ENCODE measurements at places on chromosomes 5 and 9.

GRCh38 chr5:92554447-92555085 lies 1026.5 kb downstream of the NR2F1-AS1 start:
- H3K4me1 ChIP-seq: peaks cover 2% of the 10 kb centered on the region
- no peaks in the 10 kb centered on the region for H3K36me3 ChIP-seq
- H3K27ac ChIP-seq: no peak overlapping the region
- no peak for DNase-seq
- no peaks in the 10 kb centered on the region for H3K27me3 ChIP-seq
- H3K4me3 ChIP-seq: no peak overlapping the region

DNA sequence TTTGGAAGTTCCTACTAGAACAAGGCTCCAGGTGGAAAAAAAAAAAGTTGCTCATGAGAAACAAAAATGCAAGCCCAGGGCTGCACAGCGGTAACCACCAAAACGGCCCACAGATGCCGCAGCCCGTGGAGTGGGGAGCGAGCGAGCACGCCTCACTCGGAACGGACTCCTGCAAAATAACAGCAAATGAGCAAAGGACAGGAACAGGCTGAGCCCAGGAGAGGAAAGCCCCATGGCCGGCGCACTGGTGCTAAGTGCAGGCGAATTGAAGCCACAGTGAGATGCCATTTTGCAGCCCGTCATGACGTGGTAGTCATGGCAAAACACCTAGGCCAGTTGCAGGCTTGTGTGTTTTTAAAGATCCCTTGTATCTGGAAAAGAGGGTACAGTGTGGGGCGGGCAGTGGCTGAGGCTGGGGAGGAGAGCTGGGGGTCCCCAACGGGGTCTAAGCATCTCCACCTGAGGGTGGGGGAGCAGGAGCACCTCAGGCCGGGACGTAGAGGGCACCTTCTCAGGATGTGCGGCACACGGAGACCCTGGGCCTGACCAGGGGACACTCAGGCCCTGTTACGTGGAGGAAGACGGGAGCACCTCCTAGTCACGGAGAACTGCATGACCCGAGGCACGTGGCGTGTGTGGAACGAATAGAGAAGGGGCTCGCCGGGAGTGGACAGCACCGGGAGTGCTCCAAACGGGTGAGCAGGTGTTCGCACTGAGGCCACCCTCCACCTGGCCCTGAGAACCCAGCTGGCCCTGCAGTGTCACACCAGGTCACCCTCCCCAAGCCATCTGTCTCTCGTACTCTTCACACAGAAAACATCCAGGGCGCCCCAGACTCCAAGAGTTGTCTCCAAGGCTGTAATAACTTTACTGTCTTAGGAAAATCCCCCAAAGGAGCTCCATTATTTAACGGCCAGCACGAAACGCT lies 10.7 kb downstream of the GRM6 start:
- H3K36me3 ChIP-seq: no peaks in the 10 kb centered on the region
- H3K27ac ChIP-seq: no peak overlapping the region
- H3K27me3 ChIP-seq: no peaks in the 10 kb centered on the region
- H3K4me1 ChIP-seq: no peaks in the 10 kb centered on the region
- DNase-seq: no peak

- no peak overlapping the region for H3K4me3 ChIP-seq
- no peak overlapping the region for H3K27ac ChIP-seq
- H3K4me1 ChIP-seq: peaks cover 5% of the 10 kb centered on the region
- H3K27me3 ChIP-seq: no peaks in the 10 kb centered on the region
- H3K36me3 ChIP-seq: no peaks in the 10 kb centered on the region
These were observed 38.9 kb downstream of the LYRM7 start for GRCh38 chr5:131209506-131210150.

DNA sequence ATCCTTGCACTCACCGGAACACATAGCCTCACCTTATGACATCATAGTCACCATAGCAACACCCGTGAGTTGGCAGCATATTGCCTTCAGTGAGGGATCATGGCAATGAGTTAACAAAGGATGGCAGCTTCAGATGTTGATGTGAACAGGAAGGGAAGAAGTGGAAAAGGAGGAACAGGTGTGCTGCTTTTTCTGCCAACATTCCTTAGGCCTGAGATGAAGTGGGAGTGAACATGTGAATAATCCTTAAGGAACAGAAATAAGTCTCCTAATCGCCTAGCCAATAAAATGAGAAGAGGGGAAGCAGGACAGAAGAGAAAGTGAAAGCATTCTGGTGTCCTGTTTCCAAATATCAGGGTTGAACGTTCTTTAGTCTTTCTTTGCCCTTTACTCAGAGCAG lies 360.0 kb downstream of the BRINP1 start:
- H3K27ac ChIP-seq: no peak overlapping the region
- H3K27me3 ChIP-seq: no peaks in the 10 kb centered on the region
- H3K36me3 ChIP-seq: no peaks in the 10 kb centered on the region
- no peak overlapping the region for H3K4me3 ChIP-seq
- peaks cover 10% of the 10 kb centered on the region for H3K4me1 ChIP-seq

DNA sequence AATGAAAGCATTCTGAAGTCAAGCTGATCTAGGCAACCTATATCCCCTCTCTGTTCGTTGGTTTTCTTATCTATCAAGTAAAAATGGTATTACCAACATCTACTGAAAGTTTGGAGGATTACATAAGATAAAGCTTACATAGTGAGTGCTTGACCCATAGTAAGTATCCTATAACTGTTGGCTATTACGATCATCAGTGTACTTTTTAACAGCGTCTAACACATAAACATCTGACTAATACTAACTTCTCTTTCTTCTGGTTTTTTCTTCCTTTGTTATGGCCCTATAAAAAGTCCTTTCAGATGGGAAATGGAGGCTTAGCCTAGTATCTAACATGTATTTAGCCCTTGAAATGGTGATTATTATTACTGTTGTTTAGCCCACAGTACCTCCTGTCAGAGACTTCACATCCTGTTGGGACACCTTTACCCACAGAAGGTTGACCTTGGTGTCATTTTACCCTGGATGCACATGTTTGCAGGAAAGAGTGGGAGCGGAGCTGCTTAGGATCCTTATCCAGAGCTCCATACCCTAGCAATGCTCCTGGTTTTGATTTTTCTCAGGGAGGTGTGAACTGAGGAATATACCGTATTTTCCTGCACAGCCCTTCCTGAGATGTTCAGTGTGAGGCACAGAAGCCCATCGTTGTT lies 6.0 kb downstream of the INSYN2B start:
- no peaks in the 10 kb centered on the region for H3K27me3 ChIP-seq
- DNase-seq: no peak
- no peak overlapping the region for H3K4me3 ChIP-seq

GRCh38 chr9:104988539-104988938 lies 60.6 kb upstream of the ABCA1 start:
- no peak overlapping the region for H3K4me3 ChIP-seq
- H3K27me3 ChIP-seq: no peaks in the 10 kb centered on the region
- H3K36me3 ChIP-seq: no peaks in the 10 kb centered on the region
- H3K27ac ChIP-seq: no peak overlapping the region
- DNase-seq: no peak
- H3K4me1 ChIP-seq: peaks cover 2% of the 10 kb centered on the region

- H3K27me3 ChIP-seq: no peaks in the 10 kb centered on the region
- peak overlapping the region; percentile 80 for H3K27ac ChIP-seq
These were observed 170.1 kb upstream of the ZNF618 start for GRCh38 chr9:113705928-113706519.

DNA sequence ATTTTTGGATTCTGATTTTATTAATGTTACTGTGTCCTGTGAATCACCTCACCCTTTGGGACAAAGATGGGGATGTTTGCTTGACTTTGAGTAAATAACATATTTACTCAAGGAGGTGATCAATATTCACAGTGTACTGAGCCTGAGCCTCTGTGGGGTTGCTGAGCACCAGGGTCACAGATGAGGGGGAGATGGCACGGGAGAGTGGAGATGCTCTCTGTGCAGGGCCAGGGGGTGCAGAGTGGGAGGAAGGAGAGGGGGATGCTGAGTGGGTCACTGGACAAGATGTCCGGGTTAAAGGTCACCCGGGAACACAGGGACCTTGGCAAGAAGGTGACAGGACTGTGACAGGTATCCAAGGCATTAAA lies 4.0 kb downstream of the SQSTM1 start:
- no peak overlapping the region for H3K4me3 ChIP-seq
- H3K27me3 ChIP-seq: no peaks in the 10 kb centered on the region
- H3K36me3 ChIP-seq: peaks cover 44% of the 10 kb centered on the region

DNA sequence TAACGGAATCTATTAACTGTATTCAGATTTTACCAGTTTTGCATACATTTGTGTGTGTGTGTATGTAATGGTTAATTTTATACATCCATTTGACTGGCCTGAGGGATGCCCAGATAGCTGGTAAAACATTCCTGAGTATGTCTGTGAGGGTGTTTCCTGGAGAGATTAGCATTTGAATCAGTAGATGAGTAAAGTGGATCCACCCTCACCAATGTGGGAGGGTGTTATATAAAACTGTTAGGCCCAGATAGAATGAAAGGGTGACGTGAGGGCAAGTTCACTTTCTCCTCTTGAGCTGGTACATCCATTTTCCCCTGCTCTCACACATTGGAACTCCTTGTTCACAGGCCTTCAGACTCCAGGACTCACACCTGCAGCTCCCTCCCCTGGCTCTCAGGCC lies 88.7 kb downstream of the EMB start:
- no peaks in the 10 kb centered on the region for H3K36me3 ChIP-seq
- no peaks in the 10 kb centered on the region for H3K27me3 ChIP-seq
- no peak overlapping the region for H3K27ac ChIP-seq
- no peaks in the 10 kb centered on the region for H3K4me1 ChIP-seq
- DNase-seq: no peak
- no peak overlapping the region for H3K4me3 ChIP-seq

- no peak overlapping the region for H3K4me3 ChIP-seq
- no peaks in the 10 kb centered on the region for H3K4me1 ChIP-seq
- H3K27me3 ChIP-seq: no peaks in the 10 kb centered on the region
- no peak overlapping the region for H3K27ac ChIP-seq
- no peaks in the 10 kb centered on the region for H3K36me3 ChIP-seq
These were observed 142.3 kb upstream of the TLX3 start for GRCh38 chr5:171166766-171167165.

DNA sequence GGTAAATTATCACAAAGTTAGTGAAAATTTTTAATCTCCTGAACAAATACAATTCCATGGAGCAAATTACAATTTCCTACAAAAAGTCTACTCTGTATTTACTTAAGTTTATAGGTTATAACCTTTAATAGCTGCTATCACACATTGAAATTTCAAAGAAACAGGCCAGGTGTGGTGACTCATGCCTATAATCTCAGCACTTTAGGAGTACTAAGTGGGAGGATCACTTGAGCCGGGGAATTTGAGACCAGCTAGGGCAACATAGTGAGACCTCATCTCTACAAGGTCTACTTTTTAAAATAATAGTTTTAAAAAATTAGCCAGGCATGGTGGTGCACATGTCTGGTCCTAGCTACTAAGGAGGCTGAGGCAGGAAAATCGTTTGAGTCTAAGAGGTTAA lies 50.3 kb downstream of the HINT1 start:
- no peak overlapping the region for H3K4me3 ChIP-seq
- H3K36me3 ChIP-seq: no peaks in the 10 kb centered on the region
- no peak overlapping the region for H3K27ac ChIP-seq
- no peaks in the 10 kb centered on the region for H3K4me1 ChIP-seq
- no peak for DNase-seq

- no peaks in the 10 kb centered on the region for H3K36me3 ChIP-seq
- H3K4me3 ChIP-seq: no peak overlapping the region
- no peak overlapping the region for H3K27ac ChIP-seq
- no peaks in the 10 kb centered on the region for H3K27me3 ChIP-seq
- no peak for DNase-seq
These were observed 574.1 kb downstream of the NR2F1-AS1 start for GRCh38 chr5:93006915-93007314.

DNA sequence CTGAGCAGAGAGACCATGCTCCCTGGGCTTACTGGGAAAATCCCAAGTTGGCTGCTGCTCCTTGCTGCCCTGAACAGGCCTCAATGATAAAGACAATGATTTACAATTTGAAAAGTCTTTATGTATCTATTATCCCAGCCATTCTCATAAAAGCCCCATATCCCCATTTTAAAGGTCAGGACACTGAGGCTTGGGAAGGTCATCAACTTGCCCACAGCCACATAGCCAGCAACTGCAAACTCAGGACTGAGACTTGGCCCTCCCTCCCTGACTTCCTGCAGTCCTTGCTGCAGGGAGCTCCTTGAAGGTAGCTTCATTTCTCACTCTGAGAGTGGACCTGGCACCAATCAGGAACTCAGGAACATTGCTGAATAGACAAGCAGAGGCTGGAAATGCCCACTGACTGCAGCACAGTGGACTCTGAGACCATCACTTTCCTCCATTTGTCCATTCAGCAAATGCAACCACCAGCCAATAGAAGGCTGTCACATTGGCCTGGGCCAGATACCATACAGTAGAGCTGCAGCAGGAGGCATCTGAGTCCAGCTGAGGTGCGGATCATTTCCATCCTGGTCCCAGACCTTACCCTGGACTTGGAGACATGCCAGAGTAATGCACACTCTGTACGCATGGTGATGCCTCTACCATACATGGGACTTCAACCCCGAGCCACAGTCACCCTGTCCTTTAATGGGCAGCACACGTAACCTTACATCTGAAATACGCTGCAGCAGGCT lies 18.3 kb downstream of the TNIP1 start:
- H3K36me3 ChIP-seq: peaks cover 23% of the 10 kb centered on the region
- DNase-seq: no peak
- H3K4me3 ChIP-seq: no peak overlapping the region
- H3K27ac ChIP-seq: no peak overlapping the region
- H3K4me1 ChIP-seq: peaks cover 48% of the 10 kb centered on the region
- no peaks in the 10 kb centered on the region for H3K27me3 ChIP-seq

DNA sequence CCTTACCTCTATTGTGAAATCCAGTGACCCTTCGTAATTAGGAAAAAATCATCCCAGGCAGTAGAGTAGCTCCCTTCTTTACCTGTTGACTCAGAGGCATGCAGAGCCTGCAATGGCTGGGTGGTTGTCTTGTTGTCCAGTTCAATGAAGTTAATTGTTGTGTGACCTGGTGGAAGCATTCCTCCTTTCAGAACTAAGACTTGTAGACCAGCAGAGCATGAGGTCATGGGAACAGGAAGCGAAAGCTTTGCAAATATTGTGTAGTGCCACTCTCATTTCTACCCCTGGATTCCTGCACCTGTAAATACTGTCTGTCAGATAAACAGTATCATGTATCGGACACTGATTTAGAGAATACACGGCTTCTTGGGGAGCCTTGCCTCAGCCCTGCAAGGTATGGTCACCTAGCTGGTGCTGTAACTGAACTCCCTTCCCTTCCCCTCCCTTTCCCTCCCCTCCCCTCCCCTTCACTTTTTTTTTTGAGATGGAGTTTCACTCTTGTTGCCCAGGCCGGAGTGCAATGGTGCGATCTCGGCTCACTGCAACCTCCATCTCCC lies 5.7 kb upstream of the PRXL2C start:
- H3K27me3 ChIP-seq: no peaks in the 10 kb centered on the region
- H3K4me3 ChIP-seq: no peak overlapping the region
- no peak for DNase-seq
- H3K27ac ChIP-seq: no peak overlapping the region
- no peaks in the 10 kb centered on the region for H3K4me1 ChIP-seq

GRCh38 chr5:540071-540905 lies 16.0 kb upstream of the SLC9A3 start:
- no peaks in the 10 kb centered on the region for H3K36me3 ChIP-seq
- no peak overlapping the region for H3K4me3 ChIP-seq
- H3K27me3 ChIP-seq: no peaks in the 10 kb centered on the region
- DNase-seq: no peak

All from liver (tissue), 10 donors.